ENCODE measurements at places on chromosomes 11 and 22. TPM values are rescaled to one million over a fixed set of nuclear protein-coding genes. Genes with fewer than 3 reads are reported as not detected.

DNA sequence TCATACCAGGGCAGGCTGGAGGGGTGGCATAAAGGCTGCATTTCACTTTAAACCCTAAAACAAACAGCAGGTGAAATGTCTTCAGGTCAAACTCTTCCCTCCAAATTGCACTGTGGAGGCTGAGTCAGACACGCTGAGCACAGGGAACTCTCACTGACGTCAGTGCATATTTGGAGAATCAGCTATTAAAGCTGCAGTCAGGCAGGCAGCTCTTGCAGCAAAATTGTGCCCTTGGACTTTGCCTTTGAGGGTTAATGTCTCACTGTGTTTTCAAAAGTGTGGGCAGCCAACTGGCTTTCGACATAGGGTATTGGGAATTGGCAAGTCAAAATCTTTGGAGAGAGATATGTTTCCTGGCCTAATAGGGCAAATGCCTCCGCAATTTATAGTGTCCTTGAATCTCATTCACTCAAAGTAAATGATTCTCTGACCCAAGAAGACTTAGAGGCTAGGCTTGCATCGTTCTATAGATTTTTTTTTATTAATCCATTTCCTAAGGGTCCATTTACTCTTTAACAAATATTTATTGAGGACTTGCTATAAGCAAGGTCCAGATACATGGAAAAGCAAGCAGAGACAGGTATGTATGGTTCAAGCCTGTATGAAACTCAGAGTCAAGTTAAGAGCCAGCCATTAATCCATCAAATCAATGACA is 27.7 kb upstream of the SMCO4 start:
- DNase-seq: peak; percentile 94

The APOA5 gene
- 757 TPM for total RNA-seq

DNA sequence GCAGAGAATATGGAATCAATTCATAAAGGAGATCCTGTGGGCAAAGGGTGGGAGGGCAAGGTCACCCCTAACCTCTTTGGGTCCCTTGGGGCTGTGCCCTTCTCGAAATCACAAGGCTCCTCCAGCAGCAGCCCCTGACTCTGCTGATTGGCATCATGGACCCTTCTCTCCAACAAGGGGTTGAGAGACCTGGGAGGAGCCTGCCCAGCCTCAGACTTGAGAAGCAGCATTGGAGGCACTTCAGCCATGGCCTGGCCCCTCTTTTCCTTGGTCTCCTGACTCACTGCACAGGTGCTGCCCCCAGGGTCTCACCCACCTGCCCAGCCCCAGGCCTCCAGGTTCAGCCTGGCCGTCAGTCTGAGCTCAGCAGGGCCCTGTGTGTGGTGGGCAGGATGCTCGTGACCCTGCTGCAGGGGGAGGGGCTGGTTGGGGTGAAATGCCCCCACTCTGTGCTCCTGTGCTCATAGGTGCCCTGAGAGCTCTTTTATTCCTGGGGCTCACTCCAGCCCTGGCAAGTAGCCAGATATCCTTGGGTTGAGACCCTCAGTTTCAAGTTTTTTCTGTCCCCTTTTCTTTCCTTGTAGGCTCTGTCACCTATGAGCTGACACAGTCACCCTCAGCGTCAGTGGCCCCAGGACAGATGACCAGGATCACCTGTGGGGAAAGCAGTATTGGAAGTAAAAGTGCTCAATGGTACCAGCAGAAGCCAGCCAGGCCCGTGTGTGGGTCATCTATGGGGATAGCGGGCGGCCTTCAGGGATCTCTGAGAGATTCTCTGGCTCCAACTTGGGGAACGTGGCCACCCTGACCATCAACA is 110.8 kb downstream of the GGTLC2 start:
- DNase-seq: peak; percentile 40

- DNase-seq: no peak
Observed at GRCh38 chr11:128481135-128481534, 106.2 kb downstream of the ETS1 start.

- no peak for DNase-seq
Observed at GRCh38 chr11:16596231-16596630, 142.2 kb upstream of the C11orf58 start.

- DNase-seq: peak; percentile 49
Observed at GRCh38 chr11:30423279-30423648, 100.4 kb downstream of the ARL14EP start.

DNA sequence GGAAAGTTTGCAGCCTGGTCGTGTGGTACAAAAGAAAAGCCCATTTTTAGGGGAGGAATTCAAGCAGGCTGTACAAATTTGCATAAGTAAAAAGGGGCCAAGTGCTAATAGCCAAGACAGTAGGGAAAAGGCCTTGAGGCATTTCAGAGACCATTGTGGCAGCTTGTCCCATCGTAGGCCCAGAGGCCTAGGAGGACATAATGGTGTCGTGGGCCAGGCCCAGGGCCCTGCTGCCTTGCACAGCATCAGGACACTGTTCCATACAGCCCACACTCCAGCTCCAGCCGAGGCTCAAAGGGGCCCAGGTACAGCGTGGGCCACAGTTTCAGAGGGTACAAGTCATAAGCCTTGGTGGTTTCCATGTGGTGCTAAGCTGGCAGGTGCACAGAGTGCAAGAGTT is 106.9 kb downstream of the GRIK4 start:
- DNase-seq: no peak

The P4HA3 gene
- 0.23 TPM for total RNA-seq

GRCh38 chr11:125925804-125926203 is 20.0 kb upstream of the VSIG10L2 start:
- no peak for DNase-seq

The TMEM86A gene
- 5.3 TPM for total RNA-seq

DNA sequence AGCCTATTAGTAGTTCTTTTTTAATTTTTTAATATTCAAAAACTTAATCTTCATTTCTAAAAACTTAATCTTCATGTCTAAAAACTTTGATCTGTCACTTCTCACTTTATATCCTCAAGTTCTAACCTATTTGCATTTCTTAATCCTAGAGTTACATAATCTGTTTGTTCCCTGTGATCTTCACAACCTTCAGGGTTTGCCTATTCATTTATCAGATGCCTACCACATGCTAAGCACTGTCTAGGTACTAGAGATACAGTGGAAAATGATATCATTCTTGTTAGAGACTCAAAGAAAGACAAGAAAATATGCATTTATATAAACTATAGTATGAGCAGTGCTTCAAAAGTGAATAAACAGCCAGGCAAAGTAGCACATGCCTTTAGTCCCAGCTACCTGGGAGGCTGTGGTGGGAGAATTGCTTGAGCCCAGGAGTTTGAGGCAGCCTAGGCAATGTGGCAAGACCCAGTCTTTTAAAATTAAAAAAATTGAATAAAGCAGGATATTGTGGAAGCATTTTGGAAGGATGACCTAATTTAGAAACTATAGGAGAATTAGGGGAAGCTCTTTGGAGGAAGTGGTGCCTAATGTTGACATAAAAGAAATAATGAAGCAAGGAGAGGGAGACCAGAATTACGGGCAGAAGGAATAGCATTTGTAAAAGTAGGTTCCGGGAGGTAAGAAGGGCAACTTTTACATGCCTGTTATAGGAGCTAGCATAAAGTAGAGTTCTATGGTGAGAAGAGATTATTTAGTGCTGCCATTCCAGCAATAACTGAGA is 54.4 kb upstream of the GRK2 start:
- DNase-seq: no peak

The OLFML1 gene
- total RNA-seq: 2.2 TPM

GRCh38 chr11:17643506-17644405 is 75.6 kb upstream of the MYOD1 start:
- no peak for DNase-seq

DNA sequence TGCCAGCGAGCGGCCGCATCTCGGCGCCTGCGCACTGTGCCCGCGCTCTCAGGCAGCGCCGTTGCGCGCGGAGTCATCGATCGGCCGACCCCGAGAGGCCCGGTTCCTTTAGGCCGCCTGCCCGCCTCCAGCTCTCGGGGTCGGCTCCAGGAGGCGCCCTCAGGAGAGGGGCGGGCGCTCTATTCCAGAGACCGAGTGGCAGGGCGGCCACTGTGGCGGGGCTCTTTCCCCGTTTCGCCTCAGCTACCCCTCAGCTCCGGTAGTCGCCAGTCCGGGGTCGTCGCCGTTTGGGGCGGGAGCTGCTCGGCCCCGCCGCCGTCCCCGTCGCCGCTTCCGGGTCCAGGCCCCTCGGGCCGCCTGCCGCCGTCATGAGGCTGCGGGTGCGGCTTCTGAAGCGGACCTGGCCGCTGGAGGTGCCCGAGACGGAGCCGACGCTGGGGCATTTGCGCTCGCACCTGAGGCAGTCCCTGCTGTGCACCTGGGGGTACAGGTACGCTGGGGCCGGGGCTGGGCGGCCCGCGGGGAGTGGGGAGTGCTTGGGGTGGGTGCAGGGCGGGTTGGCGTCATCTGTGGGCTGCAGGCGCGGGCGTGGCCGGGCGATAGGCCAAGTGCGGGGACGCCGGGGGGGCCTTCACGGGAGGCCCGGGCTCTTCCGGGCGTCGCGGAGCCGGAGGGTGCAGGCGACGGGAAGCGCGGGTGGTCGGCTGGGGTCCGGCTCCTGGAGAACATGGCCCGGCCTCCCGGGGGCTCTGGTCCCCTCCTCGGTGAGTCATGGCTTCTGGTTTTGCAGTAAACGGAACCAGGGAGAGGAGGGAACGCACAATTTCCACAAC is at the start of gene FBXO7:
FBXO7 (plus strand) TSS at position 177 of the 833 bp plus-strand sequence; CDS start at position 369, 192 bp downstream.
- peak; percentile 92 for DNase-seq

DNA sequence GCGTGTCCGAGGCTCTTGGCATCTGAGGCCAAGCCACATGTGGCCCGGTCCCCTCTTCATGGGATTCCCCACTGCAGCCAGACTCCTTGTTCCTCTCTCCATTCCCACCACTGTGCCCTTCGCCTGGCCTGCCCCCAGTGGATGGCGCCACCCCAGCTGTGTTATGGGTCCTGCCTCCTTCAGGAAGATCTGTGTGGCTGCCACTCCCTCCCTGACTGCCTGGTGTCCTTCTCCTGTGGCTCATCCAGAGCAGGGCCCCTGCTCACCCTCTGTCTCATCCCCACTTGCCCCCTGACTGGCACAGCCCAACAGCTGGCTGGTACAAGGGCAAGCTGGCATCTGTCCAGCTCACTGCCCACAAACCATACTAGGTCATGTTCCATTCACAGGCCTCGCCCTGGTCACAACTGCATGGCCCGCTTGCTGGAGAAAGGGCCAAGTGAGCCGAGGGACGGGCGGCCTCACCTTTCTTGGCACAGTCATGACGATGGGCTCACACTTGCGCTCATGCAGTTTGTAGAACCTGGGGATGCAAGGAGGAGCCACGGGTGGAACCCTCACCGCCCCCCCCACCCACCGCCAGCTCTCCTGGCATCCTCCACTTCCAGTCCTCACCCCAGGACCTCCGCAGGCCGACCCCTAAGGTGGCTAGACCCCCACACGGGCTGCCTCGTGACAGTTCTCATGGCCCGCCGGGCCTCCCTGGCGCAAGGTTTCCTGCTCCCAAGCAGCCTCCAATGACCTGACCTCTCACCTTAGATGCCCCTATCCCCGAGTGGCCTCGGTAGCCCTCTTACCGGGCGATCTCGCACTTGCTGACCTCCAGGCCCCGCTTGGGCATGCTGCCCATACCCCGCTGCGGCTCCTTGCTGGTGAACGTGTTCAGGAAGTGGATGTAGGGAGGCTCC is 2.1 kb upstream of the PTPRCAP start:
- DNase-seq: no peak

The MS4A7 gene
- 13.7 TPM for total RNA-seq

DNA sequence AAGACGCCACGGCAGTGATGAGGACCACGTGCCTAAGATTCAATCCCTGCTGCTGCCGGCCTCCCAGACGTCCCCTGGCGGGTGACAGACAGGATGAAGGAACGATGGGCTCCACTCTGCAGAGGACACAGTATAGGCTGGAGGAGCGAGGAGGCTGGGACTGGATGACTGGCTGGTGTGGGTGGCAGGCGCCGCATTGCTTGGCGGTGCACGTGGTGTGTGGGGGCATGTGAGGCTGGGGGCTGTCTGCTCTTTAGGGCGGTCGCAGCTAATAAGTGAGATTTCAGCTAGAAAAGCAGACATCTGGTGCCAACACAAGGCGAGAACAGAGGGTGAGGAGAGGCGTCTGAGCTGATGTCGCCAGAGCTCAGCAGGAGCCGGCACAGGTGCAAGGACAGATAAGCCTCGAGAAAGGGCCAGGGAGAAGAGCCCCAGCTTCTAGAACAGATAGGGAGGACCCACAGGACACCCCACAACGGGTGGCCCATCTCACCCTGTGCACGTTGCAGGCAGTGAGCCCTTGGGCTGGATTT is 33.2 kb downstream of the TSPAN4 start:
- DNase-seq: no peak

DNA sequence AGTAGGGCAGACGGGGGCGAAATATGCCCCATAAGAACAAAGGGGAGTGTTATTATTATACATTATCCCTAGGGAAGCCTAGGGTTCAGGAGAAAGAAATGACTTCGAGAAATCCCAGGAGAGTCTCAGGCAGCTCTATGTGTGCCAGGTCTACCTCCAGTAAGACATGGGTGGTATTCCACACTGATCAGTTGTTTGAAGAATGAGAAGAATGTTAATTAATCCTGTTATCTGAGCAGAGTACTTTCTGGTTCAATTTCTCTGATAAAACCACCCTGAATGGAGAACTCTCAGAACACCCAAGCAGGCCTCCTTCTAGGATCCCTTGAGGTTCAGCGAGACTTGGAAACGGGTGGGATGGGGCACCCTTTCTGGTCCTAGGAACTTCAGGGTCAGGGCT is 46.2 kb downstream of the PRR5L start:
- DNase-seq: no peak

DNA sequence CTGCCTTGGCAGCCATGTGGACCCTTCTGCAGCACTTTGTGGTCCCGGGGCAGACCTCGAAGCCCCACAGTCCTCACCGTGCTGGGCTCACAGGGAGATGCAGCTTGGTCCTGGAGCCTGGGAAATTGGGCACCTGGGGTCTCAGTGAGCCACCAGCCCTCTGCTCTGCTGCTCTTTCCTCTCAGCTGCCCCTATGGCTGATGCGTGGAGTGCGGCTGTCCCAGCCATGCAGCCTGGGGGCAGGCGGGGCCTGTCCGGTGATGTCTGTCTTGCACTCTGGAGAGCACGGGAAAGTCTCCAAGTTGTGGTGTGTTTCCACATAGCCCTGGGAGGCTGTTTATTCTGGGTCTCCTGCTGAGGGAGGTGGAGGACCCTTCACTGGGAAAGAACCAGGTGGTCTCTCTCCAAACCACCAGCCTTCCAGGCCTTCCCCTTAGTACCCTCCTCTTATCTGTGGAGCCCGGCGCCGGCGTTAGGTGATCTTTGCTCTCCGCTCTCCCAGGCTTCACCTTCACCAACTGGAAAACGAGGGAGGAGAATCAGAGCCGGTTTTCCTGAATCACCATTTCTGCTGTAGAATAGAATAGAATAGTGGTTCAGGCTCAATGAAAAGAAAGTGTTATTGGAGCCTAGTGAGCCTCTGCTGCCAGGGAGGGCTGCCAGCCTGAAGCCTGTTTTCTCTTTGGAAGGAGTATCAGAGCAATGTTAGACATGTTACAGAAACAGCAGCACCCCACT is 41.2 kb upstream of the GRAMD4 start:
- DNase-seq: peak; percentile 70

The OR4C16 gene
- not detected for total RNA-seq

GRCh38 chr11:127130321-127130720 is 129.8 kb upstream of the KIRREL3 start:
- no peak for DNase-seq

- DNase-seq: no peak
Observed at GRCh38 chr11:73971175-73971719, 11.4 kb downstream of the UCP2 start.

Data from left lobe of liver (tissue), 2 donors.